ENCODE measurements at places on chromosomes 1 and 21.

GRCh38 chr21:42386034-42386591 lies 9.7 kb downstream of the TMPRSS3 start:
- no peak for DNase-seq

- peak; percentile 51 for DNase-seq
These were observed 16.9 kb downstream of the NTMT2 start for GRCh38 chr1:170162459-170163246.

DNA sequence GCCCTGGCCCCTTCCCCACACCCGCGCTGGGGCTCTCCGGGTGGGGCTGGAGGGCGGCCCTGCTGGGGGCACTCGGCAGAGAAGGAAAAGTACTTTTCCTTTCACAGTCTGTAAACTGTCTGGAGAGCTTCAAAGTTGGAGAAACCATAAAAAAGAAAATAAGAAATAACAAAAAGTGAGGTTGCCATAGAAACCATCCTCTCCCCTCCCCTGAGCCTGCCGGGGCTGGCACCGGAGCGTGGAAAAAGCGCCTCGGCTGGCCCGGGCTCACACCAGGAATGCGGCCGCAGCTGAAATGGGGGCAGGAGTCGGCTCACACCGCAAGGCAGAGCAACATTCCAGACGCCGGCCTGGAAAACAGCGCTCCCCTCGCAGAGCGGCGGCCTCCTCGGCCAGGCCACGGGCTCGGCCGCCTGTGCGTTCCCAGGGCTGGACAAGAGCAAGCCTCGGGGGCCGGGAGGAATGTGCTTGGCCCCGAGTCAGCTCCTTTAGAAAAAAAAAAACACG lies 69.2 kb downstream of the MORN1 start:
- DNase-seq: peak; percentile 79

DNA sequence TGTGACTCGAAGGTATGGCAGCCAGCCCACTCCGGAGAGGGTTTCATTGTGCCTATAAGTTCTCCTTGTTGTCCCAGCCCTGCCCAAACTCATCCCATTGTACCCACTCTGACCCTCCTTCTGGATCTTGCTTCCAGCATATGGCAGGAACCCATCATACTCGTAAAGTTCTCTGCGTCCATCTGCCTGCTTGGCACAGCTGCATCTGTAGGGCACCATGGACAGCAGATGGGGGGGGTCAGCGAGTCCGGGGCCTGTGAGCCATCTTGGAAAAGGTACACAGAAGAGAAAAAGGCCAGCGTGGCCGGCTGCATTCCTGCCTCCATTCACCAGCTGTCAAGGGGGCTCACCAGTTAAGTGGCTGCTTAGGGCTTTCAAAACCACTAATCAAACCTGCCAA lies 94.9 kb upstream of the IGSF21 start:
- DNase-seq: no peak

- no peak for DNase-seq
These were observed 28.8 kb upstream of the SPATA6 start for GRCh38 chr1:48500541-48501450.

GRCh38 chr21:39096754-39097153 lies 86.5 kb downstream of the PSMG1 start:
- no peak for DNase-seq

GRCh38 chr1:225137976-225138375 lies 208.5 kb downstream of the DNAH14 start:
- no peak for DNase-seq

DNA sequence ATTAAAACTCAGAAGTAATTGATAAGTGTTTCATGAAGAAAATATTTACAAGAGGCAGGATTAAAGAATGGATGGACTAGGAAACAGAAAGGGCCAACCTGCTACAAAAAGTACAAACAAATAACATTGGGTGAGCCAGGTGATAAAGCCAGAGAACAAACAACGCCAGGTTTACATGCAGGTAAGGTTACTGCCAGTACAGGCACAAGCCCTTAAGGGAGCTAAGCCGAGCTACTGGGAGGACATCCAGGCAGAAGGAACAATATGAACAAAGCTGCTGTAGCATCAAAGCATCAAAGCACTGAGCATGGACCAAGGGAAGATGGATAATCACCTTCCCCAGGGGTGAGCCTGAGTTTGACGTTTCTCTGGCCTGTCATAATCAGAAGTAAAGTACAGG lies 380.7 kb downstream of the SEC16B start:
- no peak for DNase-seq

DNA sequence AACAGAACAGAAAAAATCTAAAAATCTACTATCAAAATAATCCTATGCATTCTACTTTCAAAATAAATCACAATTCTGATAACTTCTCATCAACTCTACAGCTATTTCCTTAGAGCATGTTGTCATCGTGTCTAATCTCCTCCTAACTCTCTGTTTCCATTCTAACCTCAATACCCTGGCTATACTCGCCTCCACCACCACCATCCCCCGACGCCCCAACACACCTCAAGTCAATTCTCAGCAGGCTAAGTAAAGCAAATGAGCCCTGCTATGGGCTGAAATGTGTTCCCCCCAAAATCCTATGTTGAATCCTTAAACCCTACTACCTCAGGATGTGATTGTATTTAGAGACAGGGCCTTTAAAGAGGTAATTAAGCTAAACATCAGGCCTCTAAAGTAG lies 34.6 kb downstream of the NRDC start:
- no peak for DNase-seq

DNA sequence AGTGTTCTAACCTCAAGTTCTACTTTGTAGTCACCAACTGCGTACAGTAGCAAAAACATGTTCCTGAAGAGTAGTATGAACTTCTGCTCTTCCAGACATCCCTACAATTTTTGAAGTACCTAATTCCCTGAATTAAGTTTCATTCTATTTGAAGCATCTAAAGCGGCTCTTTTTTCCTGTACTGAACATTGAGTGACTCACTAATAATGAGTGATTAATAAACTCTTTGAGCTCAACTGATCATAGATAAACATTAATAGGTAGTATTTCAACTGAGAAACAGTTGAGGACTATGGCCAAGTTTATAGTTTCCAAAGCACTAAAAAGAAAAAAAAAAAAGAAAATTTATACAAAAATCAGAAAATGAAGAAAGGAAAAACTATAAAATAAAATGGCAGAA lies 683.1 kb downstream of the LTN1 start:
- no peak for DNase-seq

- no peak for DNase-seq
These were observed 91.6 kb downstream of the GALNT2 start for GRCh38 chr1:230158415-230159291.

- DNase-seq: no peak
These were observed 9.0 kb downstream of the TMEM61 start for GRCh38 chr1:54989473-54989872.

GRCh38 chr1:226574591-226575435 lies 26.2 kb downstream of the STUM start:
- DNase-seq: no peak

DNA sequence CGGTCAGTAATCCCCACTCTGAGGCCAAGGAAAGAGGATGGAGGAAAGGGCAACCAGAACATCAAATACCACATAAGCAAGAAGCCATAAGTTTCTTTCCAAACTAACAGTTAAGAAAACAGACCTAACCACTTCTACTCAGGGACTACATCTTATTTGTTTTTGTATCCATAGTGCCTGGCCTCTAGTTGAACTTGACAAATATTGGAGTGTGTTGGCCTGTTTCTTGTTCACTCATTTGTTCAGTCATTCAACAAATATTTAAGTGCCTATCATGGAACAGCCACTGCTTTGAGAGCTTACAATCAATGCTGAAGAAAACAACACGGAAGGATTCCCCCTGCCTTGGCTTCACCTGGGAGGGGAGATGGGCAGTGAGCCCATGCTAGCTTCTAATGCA lies 69.7 kb downstream of the ST6GALNAC3 start:
- no peak for DNase-seq

DNA sequence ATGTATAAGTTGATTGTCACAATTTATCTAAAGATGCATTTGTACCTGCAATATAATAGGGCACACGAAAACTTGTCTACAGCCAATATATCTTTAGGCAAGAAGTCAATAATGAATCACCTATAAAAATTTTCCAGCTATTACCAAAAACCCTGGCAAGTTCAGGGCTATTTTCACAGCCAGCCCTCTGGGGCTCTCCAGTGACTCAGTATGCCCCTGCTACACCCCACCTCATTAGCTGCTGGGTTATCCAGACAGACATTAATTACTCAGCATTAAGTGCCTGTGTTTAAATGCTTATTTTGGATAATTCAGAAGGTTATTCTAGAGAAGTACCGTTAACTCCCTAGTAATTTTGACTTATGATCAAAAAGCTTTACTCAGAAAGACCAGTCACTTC lies 220.2 kb downstream of the TBX15 start:
- DNase-seq: no peak

GRCh38 chr1:236156512-236157208 lies 14.3 kb downstream of the GPR137B start:
- DNase-seq: no peak

DNA sequence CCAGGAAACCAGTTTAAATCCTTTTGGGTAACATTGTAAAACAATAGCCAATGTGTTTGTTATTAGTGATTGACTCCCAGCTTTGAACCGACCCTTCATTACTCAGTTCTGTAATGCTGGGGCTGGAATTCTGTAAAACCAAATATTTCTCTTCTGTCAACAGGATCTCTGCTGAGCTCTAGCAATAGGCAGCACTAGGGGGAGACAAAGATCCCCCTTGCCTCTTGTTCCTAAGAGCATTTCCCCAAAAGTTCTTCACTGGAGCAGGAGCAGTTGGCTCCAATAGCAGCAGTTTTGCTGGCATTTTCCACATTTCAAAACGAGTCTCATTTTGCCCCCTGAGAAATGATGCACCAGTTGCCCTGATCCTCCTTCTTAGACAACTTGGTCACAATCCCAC lies 1671.1 kb downstream of the MRPL39 start:
- peak; percentile 1 for DNase-seq

DNA sequence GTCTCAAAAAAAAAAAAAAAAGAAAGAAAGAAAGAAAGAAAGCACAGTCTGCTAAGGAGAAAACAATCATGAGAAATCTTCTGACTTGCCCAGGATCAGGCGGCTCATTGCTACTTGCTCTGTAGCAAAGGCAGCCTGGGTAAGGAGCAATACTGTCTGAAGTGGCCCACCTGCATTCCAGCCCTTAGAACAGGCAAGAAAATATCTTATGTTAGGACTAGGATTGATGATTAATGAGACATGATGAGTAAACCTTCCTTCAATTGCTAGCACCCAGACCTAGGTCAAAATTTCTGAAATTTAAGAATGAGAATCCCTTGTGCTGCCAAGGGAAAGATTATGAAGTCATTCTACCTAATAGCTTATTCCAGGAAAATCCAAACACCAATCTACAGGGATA lies 140.8 kb downstream of the DSCAM start:
- DNase-seq: no peak

GRCh38 chr1:10868599-10868965 lies 72.1 kb upstream of the CASZ1 start:
- DNase-seq: no peak

DNA sequence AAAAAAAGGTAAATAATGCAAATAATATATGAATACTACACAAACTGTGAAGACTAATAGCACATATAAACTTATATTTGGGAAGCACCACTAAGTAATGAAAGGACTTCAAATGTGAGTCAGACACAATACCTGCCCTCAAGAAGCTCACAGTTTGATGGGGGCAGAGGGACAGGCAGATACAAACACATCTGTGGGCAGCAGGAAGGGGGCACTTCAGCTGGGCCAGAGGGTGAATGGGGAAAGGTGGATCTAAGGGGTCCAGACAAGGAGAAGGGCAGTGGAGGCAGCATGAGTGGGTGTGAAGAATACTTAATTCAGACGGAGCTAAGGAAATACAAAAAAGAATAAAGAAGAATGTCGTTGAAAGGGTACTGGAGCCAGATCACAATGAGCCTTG lies 114.2 kb downstream of the TGFBR3 start:
- no peak for DNase-seq

GRCh38 chr1:246617768-246618167 lies 51.5 kb downstream of the CNST start:
- DNase-seq: no peak

GRCh38 chr1:225425201-225425786 lies 2.5 kb downstream of the LBR start:
- no peak for DNase-seq

- no peak for DNase-seq
These were observed 592.5 kb downstream of the NPHP4 start for GRCh38 chr1:5399771-5400170.

DNA sequence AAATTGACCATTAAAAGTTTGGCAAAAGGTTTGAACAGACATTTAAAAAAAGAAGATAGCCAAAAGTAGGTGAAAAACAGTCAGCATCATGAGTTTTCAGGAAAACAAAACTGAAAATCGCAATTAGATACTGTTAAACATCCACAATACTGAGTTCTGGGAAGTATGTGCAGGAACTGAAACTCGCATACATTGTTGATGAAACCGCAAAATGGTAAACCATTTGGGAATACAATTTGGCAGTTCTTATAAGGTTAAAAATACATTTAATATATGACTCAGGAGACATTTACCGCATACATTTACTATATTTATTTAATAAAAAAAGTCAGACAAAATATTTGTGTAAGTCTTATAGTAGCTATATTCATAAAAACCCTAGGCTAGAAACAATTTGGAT lies 393.2 kb downstream of the COL11A1 start:
- no peak for DNase-seq

- no peak for DNase-seq
These were observed 42.2 kb upstream of the COG2 start for GRCh38 chr1:230599926-230600656.
